ENCODE measurements at places on chromosomes 5 and 9. TPM values are rescaled to one million over a fixed set of nuclear protein-coding genes. Genes with fewer than 3 reads are reported as not detected.

- no peak for DNase-seq
These were observed 220.0 kb downstream of the CACNA1B start for GRCh38 chr9:138097501-138097991.

DNA sequence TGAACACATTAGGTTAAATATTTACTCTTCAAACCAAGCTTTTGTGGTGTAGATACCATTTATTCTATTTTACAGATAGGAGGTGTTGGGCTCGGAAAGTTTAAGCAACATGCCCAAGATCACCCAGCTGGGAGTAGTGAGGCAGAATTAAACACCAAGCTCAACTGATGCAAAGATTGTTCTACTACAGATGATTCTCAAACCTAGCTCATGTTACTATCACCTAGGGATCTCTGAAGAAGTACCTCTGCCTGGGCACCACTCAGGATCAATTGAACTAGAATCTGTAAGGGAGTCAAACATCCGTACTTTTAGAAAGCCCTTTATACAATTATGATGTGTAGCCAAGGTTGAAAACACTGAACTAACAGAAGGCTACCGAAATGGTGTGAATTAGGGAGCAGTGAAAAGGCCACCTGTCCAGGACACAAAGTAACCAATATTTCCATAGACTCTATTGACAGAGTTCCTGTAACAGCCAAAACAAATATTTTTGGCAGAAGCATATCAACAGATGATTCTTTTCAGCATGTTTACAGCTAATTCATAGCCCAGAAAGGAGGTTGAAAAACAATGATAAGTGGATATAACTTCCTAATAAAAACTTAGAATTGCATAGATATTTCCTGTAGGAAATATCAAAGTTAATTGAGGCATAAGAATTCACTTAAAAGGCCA is 158.5 kb upstream of the PTGER4 start:
- DNase-seq: no peak

EPB41L4B gene
- 8.1 TPM for total RNA-seq

- no peak for DNase-seq
These were observed 13.1 kb downstream of the GOLGA2 start for GRCh38 chr9:128262687-128263086.

PCDHGA10 gene
- total RNA-seq: 3.8 TPM

GRCh38 chr9:123914517-123915196 is 15.3 kb downstream of the DENND1A start:
- no peak for DNase-seq

DNA sequence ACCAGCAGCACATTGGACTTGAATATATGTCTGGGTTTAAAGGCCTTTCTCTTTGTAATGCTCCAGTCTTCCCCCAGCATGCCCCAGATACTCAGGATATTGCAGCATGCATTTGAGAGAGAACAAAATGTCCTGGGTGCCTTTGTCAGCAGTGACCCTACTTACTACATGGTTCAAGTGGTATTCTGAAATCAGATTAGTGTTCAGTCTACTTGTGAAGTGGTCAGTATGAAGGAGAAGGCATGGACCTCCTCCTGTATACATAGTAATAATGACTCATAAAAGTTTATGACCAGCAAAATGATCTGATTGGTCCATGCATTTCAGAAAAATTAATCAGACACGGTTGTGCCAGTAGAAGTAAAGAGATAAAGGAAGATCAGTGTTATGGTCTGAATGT is 25.4 kb downstream of the GPR21 start:
- DNase-seq: no peak

DNA sequence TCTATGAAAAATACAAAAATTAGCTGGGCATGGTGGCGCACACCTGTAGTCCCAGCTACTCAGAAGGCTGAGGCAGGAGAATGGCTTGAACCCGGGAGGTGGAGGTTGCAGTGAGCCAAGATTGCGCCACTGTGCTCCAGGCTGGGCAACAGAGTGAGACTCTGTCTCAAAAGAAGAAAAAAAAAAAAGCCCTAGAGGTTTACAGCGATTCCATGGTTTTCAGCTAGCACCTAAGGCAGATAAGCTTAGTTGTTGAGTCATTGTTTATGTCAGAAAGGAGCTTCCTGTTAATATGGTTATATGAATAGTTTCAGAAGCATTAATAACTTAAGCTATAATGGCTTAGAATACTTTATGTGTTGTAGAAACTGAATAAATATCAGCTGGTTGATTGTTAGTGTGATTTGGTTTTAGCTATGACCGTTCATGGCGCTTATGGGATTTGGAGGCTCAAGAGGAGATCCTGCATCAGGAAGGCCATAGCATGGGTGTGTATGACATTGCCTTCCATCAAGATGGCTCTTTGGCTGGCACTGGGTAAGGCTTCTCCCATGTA is 13.0 kb downstream of the RNF183 start:
- DNase-seq: no peak

DNA sequence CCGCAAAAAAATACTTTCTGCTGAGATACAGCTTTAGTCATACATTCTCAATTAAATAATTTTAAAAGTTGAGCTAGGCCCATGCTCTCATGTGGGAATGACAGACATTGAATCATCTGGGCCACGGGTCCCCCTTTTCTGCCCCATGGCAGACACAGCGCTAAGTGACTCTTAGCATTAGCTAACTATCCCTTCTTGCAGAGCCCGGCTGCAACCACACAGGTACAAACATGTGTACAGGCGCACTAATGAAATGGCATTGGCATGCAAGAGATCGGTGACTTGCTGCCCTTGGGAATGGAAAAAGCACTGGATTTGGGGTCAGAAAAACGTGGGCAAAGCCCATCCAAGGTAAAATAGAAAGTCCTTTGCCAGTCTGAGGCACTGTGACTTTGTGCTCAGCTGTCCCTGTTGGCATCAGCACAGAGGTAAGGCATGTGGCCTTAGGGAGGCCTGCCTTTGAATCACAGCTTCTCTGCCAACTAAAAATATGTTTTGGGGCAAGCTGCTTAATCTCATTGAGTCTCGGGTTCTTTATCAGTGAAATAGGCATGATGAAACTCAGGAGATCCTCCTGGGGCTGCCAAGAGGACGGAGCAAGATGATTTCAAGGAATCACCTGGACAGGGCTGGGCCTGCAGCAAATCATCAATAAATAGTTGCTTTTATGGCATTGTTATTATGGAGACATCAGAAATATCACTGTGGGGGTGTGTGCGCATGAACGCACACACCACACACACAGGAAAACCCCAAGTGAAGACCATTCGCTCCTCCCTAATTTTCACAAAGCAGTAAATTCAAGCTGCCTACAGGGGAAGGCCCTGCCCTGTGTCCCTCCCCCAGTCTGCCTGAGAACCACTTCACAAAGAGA is 54.2 kb downstream of the WHRN start:
- no peak for DNase-seq

SECISBP2 gene
- 41.6 TPM for total RNA-seq

NUTM2F gene
- not detected for total RNA-seq

GRCh38 chr9:125652759-125653158 is 54.2 kb downstream of the MAPKAP1 start:
- DNase-seq: no peak

GRCh38 chr5:126198531-126198930 is 224.7 kb upstream of the GRAMD2B start:
- no peak for DNase-seq

IDNK gene
- total RNA-seq: 3.3 TPM

GRCh38 chr9:12712532-12712931 is 19.3 kb downstream of the TYRP1 start:
- DNase-seq: no peak

P4HA2 gene
- 29.0 TPM for total RNA-seq

DNA sequence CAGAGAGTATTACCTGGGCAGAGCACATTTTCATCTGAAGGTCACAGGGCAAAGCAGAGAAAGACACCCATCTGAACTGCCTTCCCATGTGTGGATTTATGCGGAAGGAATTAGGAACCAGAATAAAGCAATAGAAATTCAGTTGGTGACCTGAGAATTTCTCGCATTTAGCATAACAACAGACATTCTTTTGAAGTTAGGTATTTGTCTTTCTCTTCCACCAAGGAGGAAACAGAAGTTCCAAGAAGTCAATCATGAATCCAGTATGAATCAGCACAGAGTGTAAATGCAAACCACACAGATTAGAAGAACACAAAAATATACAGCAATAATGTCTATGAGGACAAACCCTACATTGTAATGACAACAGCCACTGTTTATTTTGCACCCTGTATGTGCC is 515.2 kb upstream of the BRINP1 start:
- DNase-seq: no peak

GPR151 gene
- not detected for total RNA-seq

PCDHA9 gene
- not detected for total RNA-seq

DAPK1 gene
- total RNA-seq: 5.6 TPM

GRCh38 chr9:102101723-102102122 is 363.3 kb upstream of the GRIN3A start:
- no peak for DNase-seq

GRCh38 chr9:22169727-22170503 is 160.8 kb upstream of the CDKN2B start:
- DNase-seq: no peak

DNA sequence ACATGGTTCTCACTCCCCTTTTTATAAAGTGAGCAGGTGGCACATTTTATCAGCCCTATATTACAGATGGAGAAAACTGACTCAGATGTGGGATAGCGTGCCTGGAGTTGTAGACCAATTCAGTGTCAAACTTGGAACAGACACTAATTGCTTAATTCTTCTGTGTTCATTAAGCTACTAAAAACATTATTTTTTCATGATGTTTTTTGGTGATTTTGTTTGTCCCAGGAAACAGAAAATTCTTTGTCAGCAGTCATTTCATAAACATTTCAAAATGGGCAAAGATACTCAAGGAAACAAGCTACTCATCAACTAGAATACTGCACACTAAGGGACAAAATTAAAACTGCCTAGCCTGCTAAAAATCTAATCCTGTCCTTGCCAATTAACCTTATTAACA is 2.2 kb downstream of the ABHD17B start:
- DNase-seq: no peak

DNA sequence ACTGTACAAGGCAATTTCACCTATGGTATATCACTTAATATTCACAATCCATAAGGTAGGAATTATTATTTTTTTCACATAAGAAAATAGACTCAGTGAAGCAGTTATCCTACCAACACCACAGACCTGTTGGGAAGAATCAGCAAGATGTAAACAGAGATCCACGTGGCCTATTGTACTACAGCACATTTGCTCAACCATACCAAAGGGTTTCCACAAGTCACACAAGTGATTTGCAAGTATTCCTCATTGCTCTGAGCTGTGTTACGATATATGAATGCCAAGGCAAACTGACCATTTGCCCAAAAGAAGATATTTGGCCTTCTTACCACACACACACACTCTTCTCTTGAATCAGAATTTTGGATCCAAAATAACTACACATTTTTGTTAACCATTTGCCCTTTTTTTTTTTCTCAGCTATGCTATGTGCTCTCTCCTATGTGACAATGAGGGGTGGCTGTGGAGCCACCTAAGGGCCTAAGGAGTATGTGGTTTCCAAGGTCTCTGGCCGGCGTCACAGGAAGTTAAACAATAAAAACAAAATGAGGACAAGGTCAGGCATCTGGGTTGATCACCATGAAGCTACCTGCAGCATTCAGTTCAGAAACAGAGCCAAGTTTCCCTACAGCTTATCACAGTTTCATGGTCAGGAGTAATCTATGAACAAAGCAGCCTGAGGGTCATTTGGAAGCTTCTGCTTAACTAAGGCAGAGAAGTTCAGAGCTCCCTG is 171.0 kb upstream of the FREM1 start:
- DNase-seq: no peak

DNA sequence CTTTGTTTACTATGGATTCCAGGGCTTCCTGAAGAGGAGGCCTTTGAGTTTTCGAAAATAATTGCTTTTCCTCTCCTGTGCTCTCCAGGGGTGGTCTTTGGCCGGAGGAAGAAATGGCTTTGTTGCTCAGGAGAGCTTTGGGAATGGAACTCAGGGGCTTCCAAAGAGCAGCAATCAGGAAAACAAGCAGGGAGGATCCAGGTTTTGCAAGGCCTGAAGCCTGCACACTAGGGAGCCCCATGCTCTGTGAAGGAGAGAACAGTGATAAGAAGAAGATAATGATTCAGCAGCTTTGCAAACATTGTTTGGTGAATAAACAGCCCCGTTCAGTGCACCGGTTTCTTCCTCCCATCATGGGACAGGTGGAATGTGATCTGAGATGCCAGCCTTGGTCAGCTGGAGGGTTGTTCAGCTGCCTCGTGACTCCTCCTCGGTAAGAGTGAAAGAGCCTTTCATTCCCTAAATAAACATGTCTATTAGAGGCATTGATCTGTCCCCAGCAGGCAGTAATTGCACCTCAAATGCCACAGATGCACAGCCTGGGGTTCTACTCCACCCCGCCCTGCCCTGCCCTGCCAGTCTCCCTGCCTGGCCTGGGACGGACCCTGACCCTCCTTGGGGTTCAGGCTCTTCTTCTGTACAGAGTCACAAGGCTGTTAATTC is 11.5 kb upstream of the ALDH1B1 start:
- DNase-seq: no peak

DNA sequence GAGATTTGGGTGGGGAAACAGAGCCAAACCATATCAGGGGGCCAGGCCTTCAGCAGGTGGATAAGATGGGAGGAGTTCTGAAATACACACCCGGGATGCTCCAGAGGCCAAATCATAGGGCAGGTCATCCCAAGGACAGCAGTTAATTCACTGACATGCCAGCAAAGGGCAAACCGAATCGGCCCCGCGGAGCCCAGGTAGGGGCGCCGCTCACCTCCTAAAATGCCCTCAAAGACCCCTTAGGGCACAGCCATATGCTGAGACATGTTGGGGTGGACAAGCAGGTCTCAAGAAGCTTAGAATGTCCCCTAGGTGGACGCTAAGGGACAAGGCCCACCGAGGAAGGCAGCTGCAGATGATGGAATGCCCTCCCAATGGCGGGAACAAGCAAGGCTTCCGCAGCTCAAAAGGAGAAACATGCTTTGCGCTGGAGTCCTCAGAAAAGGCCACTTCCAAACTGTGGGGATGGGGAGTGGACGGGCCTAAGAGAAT is 144.9 kb downstream of the ERCC6L2 start:
- DNase-seq: no peak

DNA sequence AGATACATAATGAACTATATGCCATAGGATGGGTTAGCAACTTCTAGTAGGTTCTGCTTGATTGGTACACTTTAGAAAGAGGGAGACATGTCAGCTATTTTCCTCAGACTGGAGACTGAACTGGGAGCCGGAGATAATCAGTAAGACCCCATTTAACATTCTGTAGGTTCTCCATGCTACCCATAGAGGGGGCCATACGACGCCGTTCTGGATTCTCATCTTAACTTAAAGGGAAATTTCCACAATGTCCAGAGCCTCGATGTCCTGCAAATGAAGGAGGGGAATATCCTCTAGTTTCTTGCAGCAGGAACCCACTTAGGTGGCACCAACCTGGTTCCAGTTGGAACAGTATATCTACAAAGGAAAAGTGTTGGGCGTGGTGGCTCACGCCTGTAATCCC is 22.3 kb upstream of the NPM1 start:
- no peak for DNase-seq

- DNase-seq: no peak
These were observed 28.2 kb downstream of the LIFR start for GRCh38 chr5:38528162-38528703.

DNA sequence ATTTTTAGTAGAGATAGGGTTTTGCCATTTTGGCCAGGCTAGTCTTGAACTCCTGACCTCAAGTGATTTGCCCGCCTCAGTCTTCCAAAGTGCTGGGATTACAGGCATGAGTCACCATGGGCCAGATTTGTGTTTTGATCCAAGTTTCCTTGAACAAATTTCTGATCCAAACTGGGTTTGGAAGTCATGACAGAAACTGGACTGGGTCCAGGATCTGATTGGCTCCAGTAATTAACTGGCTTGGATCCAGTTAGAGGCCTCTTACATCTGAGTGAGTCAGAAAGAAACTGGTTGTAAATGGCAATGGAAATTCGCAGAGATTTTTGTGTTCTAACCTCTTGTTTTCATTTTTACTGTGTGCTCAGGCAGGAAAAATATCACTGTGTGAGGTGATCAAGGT is 141.6 kb downstream of the SLC25A46 start:
- DNase-seq: no peak

GRCh38 chr9:98100456-98100855 is 18.6 kb downstream of the TRIM14 start:
- DNase-seq: no peak

Measured in HCT116 (cell line).